Stimulated activated CD4-positive, alpha-beta T cell treated with anti-CD3 and anti-CD28 coated beads, Interleukin-2, amount 100 ng/mL, for 4 hours (primary cell): ENCODE measurements at places on chromosomes 11 and 22.

DNA sequence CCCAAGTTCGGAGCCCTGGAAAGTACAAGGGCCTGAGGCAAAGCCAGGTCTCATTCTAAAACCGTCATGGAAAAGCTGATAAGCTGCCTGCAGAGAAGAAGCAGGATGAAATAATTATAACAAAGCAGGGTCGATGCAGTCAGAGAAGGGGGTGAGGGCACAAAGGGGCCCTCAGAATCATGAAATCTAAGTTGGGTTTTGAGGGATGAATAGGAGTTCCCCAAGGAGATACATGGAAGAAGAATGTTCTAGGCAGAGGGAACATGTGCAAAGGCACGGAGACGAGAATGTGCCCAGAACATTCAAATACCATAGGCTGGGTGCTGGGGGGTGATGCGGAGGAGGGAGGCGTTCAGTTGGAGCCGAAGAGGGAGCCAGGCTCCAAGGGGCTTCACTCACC lies 25.0 kb downstream of the IGLL1 start:
- DNase-seq: no peak

- no peak for DNase-seq
Measured at GRCh38 chr11:33234397-33235190, 22.6 kb upstream of the HIPK3 start.

DNA sequence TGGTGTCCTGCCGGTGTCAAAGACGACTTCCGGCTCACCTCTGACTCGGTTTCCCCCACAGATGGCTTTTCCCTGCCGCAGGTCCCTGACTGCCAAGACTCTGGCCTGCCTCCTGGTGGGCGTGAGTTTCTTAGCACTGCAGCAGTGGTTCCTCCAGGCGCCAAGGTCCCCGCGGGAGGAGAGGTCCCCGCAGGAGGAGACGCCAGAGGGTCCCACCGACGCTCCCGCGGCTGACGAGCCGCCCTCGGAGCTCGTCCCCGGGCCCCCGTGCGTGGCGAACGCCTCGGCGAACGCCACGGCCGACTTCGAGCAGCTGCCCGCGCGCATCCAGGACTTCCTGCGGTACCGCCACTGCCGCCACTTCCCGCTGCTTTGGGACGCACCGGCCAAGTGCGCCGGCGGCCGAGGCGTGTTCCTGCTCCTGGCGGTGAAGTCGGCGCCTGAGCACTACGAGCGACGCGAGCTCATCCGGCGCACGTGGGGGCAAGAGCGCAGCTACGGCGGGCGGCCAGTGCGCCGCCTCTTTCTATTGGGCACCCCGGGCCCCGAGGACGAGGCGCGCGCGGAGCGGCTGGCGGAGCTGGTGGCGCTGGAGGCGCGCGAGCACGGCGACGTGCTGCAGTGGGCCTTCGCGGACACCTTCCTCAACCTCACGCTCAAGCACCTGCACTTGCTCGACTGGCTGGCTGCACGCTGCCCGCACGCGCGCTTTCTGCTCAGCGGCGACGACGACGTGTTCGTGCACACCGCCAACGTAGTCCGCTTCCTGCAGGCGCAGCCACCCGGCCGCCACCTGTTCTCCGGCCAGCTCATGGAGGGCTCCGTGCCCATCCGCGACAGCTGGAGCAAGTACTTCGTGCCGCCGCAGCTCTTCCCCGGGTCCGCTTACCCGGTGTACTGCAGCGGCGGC lies 5.5 kb downstream of the B3GNT6 start:
- no peak for DNase-seq

DNA sequence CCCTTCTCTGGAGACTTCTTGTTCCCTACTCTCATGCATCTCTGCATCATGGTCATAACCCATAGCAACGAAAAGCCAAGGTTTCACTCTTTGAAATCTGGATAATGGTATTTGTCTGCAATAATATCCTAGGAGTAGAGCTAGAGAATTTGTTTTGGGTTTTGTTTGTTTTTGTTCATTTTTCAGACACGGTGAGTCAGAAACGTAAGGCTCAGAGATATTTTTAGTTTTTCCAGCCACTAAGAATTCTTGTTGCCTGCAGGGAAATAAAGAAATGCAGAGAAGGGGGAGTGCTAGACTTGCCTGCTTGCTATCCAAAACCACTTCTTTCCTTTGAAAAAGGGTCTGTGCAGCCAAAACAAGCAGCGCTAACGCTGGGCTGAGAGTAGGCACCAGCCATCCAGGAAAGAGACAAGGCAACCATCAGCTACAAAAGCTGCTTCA lies 26.0 kb downstream of the POU2AF3 start:
- DNase-seq: no peak

GRCh38 chr11:35944503-35945136 lies 758 bp downstream of the LDLRAD3 start:
- DNase-seq: no peak

DNA sequence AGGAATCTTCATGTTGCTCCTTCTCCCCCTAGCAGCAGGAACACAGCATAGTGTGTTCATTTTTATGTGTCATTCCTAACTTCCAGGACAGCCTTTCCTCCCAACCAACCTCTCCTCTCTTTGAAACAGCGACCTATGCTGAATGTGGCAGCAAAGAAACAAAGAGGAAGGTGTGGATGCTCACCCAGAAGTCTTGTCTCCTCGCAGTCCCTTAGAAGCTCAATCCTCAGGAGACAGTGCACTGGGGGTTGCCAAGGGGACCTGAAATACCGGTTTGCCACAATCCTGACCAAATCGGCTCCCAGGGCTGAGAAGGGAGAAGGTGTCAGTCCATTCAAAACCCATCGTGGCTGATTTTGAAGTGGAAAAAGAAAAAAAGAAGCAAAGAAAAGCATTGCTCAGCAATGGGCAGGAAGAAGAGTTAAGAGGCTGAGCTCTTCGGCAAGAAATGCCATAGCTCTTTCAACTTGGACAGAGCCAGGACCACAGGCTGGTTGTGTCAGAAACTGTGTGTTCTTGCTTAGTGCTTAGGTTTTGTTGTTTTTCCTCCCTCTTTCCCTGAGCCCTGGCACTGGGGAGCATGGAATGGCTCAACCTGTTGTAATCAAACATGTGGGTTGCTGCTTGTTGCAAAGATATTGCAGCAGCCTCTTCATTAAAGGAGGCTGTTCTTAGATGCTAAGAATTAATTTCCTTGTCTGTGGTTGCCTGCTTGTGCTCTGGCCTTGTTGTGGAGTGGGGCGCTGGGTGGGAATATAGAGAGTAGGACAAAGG lies 30.4 kb upstream of the TENM4 start:
- no peak for DNase-seq

DNA sequence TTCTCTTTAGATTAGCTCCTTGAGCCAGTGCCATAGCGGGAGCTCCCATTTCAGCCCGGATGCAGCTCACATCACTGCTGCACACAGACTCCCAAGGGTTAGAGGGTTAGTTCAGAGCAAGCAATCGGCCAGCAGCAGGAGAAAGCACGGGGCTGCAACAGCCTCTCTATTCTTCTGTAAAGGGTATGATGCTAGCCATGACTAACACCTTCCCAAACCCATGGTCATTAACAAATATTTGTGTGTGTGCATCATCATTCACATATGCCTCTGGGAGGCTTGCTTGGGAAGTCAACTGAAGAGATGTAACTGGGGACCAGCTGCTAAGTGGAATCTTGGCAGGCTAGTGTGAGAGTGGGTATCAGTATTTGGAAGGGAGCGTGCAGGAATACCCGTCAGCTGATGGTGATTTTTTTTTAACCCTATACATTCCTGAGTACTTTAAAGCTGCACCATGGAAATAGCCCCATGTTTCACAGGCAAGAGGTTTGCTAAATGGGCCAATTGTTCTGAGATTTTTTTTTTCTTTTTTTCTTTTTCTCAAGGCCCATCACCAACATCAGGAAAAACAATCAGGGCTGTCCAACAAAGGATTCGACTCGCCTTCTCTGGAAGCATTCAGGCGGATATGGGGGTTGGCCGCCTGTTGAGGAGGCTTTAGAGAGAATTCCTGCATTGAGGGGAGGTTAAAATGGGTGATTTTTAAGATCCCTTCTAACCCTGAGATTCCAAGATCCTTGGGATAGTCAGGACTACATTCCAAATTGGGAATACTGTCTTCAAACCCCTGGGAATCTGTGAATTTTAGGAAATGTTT lies 33.2 kb upstream of the CCDC89 start:
- no peak for DNase-seq

DNA sequence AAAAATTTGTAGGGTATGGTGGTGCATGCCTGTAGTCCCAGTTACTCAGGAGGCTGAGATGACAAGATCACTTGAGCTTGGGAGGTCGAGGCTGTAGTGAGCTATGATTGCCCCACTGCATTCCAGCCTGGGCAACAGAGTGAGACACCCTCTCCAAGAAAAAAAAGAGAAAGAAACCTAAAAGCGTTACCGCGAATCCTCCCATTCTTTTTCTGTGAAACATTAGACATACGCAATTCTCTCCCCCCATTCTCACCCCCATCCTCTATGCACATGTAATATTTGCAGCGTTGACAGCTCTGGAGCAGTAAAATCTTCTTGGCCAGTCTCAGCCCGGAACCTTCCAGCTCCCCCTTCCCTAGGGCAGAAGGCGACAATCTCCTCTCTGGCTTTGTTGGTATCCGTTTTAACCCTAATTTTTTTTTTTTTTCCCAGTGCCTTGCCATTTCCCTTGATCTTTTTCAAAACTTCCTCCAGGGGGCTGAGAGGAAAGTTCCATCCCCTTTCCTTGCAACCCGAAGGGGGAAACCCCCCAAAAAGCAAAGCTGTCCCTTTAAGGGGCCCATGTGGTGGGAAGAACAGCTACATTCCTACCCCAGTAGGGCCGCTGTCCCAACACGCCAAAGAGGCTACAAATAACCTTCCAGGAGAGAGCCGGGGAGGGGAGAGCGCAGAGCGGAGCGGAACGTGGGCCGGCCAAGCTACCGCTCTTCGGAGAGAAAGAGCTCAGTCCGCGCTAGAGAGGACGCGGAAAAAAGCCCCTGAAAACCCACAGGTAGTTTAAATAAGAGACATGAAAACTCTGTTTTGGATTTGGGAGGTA lies 1.9 kb downstream of the LRP4 start:
- DNase-seq: no peak

GRCh38 chr22:46735747-46736608 lies 2.1 kb downstream of the CERK start:
- DNase-seq: no peak

DNA sequence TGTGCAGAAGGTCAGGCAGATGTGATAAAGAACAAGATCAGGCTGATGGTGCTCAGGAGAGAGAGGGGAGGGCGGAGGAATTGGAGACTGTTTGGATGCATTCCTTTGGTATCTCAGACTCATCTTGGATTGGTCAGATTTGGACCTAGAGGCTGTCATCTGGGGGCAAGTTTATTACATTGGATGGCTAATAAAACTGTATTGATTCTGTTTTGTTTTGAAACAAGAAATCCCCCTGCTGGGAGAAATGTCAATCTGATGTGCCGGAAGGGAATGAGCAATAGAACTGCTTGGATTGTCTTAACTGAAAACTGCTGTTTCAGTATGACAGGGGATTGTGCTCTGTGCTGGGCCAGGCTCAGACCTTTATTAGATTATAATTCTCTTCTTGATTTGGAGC lies 25.5 kb upstream of the CCDC90B start:
- no peak for DNase-seq

DNA sequence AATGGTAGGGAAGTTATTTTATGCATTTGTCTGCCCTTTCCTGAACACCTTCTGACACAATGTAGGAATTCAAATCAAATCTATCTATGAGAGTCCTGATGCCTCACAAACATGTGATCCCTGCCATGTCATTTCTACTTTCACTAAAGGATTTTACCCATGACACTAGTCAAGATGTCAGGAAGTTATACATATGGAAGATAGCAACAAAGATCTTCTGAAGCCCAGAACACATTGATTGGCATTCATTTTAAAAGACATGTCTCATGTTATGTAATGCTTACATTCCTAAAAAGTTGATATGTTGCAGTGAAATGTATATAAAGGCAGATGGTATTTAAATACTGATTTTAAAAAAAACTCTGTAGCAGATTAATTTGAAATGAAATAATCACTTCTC lies 61.5 kb downstream of the FAM76B start:
- no peak for DNase-seq
